ENCODE measurements at places on chromosomes 12 and 14.

- no peak for DNase-seq
Observed at GRCh38 chr14:58969951-58970751, 218.3 kb upstream of the DAAM1 start.

DNA sequence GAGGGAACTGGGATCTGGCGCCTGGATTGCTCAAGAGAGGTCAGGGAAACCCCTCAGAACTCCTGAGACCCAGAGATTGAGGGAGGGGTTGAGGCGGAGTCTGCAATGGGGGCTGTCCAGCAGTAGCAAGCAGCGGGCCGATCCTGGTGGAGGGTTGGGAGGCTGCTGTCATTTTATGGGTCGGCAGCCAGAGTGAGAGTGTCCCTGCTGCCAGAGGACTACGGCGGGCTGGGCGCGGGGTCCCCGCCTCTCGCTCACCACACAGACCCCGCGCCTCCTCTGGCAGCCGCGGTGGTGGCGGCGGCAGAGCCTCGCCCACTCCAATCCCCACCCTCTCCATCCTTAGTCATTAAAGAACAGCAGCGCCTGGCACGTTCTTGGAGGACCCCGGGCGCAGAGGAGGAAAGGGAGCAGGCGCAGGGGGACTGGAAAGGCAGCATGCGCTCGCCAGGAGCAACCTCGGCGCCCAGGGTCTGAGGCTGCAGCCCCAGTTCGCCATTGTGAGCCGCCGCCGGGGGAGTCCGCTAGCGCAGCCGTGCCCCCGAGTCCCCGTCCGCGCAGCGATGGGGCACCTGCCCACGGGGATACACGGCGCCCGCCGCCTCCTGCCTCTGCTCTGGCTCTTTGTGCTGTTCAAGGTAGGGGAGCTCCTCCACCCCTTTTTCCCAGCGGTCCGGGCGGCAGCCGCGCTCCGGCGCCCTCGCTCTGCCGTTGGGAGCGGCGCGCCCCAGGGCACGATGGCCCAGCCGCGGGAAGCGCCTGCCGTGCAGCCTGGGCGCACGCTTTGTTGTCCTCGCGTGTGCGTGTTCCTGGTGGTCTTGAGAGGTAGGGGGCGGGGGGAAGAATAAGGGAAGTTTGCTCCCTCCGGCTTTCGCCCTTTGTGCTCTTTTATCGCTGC lies at the start of gene PTPRO:
Gene PTPRO, plus strand, starts transcription at position 345 of the 898 bp plus-strand sequence.
- no peak for DNase-seq

DNA sequence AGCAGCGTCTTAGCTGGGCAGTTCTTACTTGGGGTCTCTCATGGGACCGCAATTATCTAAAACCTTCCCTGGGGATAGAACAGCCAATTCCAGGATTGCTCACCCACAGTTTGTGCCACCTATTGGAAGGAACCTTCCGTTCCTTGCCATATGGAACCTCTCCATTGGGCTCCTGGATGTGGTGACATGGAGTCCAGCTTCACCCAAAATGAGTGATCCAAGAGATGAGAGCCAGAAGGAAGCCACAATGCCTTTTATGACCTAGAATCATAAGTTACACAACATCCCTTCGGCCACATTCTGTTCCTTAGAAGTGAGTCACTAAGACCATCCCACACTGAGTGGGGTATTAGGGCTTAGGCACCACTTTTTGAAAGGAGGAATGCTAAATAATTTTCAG lies 164.4 kb downstream of the FBXL14 start:
- DNase-seq: no peak

- no peak for DNase-seq
Observed at GRCh38 chr14:69543341-69544115, 31.1 kb downstream of the CCDC177 start.

GRCh38 chr12:89864411-89864810 lies 155.8 kb upstream of the ATP2B1 start:
- no peak for DNase-seq

- DNase-seq: no peak
Observed at GRCh38 chr12:123839826-123840225, 77.7 kb downstream of the DNAH10 start.

Measured in stimulated activated CD4-positive, alpha-beta T cell treated with anti-CD3 and anti-CD28 coated beads, Interleukin-15, amount 100 ng/mL, for 1 hour (primary cell).